ENCODE measurements at places on chromosomes 1 and 21.

GRCh38 chr1:171715813-171716251, 26.0 kb downstream of the VAMP4 start:
- DNase-seq, result no peak

DNA sequence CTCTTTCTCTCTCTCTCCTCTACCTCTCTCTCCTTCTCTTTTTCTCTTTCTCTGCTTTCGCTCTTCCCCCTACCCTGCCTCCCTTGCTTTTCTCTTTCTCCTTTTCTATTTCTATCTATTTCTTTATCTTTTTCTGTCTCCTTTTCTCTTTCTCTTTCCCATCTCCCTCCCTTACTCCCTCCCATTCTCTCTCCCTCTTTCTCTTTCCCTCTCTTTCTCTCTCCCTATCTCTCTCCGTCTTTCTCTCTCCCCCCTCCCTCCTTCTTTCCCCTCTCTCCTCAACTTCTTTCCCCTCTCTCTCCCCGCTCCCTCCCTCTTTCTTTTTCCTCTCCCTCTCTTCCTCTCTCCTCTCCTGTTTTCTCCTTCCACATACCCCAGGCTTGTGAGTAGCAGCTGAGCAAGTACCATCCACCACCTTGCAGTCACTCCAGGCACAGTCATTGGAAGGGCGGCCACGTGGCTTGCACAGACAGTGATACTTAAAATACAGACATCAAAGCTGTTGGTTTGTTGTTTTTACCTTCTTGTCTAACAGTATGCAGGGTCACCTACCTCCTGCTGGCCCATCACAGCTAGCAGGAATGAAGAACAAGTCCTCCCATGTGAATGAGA, 209.1 kb upstream of the COA6 start:
- no peak for DNase-seq

GRCh38 chr21:38709876-38710275, 95.9 kb upstream of the ETS2 start:
- no peak for DNase-seq

DNA sequence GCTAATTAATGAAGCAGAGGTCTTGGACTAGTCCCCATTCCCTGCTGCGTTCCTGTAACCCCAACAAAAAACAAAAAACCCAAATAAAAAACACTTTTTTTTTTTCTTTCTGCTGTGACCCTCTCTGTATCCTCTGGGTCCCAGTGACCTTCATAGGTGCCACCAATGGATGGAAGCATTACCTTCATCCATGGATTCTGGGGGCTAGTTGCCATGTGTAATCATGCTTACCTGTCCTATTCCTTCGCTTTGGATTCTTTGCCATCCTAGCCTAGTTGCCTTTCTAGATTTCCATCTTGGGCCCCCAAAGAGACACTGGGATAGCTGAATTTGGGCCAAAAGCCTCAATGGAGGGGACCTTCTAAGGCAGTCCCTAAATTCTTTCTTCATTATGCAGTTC, 1208.7 kb downstream of the BRINP3 start:
- DNase-seq, result peak; percentile 3

DNA sequence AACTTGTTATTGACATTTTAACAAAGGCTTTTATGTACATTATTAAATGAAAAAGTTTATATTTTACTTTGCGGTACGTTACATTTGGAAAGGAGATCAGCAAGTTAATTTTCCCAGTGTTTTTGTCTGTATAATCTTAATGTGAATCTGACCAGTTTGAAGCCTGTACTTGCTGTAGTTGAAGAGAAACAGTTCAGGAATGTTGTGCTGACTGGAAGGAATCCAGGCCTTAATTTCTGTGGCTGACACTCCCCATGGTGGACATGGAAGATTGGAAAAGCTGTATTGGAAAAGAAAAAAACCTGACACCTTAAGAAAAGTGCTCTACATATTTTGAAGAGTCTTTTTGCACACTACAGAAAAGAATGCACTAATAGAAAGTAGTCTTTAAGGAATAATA, 15.5 kb downstream of the LEPR start:
- no peak for DNase-seq

DNA sequence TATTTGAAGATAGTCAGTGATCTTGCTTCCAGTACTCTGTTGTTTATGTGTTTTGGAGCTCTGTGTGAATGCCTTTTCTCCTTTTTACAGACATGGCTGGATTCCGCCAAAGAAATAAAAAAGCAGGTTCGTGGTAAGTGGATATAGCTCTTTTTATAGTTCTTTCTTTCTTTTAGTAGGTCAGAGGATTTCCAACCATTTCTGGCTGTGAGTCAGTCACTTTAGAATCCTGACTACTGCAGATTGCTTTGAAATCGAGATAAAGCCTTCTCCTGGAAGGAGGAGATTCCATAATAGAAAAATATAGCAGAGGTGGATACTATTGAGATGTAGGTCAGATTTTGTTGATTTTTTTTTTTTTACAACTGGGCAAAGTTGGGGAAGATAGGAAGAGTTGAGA, 97.4 kb downstream of the EPB41 start:
- no peak for DNase-seq

GRCh38 chr1:110914676-110915075, 41.7 kb downstream of the CD53 start:
- no peak for DNase-seq

DNA sequence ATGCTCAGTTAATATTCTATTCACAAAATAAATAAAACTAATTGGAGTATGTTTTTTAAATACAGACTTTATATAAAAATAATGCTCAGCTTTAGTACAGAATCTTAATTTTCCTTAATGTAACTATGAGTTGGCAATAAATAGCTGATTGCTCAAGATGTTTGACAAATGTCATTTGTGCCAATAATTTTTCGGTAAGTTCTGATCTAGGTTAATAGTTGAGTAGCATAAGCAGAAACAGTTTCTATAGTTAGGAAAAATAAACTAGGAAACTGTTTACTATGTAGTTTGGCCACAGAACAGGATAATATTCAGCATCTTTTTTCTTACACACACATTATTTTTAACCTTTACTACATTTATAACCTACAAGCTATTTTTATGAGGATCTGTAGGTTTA, 40.3 kb downstream of the KCTD3 start:
- no peak for DNase-seq

DNA sequence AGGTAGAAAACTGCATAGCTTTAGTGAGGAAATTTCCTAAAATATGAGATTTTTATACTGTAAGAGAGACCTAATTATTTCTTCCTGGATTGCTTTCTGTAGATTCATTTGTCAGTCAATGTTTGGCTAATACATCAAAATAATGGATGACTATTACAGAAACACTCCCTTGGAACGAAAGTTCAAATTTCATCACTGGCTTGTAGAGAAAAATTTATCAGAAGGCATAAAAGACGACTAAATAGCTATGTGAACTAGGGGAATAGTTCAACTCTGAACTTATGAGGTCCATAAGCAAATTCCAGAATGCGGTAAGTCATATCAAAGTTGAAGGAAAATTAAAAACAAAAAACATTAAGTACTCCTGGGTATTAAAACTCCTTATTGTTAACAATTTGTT, 36.0 kb downstream of the WNT2B start:
- no peak for DNase-seq

GRCh38 chr1:85894651-85895050, 186.4 kb upstream of the ZNHIT6 start:
- peak; percentile 33 for DNase-seq

DNA sequence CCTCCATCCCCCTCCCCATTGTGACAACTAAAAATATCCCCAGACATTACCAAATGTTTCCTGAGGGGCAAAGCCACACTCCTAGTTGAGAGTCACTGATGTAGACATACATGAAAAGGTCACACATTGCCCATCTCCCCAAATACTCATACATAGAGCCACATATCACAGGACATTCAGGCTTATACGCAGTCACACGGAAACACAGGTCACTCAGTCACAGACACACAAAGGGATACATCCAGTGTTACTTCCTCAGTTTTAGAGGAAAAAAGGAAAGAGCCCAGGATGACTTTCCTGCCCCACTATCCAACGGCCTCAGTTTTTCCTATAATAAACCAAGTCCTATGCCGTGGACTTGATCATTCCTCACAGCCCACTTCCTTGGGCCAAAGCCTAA, 1.9 kb downstream of the SLC39A1 start:
- no peak for DNase-seq

GRCh38 chr1:221801251-221801661, 59.4 kb upstream of the DUSP10 start:
- no peak for DNase-seq

DNA sequence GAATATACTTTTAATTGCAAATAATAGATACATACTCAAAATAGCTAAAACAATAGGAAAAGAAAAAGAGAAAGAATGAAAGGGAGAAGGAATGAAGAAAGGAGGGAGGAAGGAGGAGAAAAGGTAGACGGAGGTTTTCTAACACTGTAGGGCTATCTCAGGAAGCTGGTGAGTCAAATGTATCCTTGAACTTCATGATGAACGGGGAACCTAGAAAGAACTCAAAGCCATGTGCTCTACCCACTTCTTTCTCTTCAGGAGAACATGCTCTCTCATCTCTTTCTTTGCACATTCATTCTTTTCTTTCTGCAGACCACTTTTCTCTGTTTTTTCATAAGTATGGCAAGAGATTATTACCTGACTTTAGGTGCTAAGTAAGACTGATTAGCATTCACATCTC, 37.3 kb upstream of the ZNF644 start:
- DNase-seq, result no peak

DNA sequence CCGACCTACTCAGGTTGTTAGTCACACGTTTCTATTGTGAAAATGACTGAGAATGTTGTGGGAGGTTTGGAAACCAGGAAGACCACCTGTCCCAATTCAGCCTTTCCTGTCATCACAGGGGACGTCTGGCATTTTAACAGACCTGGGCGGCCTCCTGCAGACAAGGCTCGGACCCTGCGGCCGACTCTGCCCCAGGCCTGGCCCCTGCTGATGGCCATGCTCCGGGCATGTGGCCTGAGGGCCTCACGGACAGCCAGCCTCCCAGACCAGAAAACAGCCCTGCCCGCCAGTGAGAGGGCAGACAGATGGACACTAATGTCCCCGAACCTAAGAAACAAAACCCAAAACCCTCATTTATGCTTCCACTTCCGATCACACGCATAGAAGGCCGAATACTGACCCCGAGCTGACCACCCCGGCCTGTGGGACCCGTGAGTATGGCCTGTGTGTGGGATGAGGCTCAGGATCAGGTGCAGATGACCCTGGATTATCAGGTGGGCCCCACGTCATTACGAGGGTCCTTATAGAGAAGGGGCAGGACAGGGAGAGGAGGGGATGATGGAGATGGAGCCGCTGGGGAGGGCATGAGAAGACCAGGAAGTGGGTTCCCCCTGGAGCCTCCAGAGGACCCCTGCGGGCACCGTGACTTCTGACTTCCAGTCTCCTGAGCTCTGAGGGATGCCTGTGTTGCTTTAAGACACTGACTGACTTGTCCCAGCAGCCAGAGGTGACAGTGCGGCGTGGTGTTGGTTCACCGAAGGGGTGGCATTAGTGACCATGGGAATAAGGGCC, 9.6 kb downstream of the COL18A1 start:
- DNase-seq, result no peak

DNA sequence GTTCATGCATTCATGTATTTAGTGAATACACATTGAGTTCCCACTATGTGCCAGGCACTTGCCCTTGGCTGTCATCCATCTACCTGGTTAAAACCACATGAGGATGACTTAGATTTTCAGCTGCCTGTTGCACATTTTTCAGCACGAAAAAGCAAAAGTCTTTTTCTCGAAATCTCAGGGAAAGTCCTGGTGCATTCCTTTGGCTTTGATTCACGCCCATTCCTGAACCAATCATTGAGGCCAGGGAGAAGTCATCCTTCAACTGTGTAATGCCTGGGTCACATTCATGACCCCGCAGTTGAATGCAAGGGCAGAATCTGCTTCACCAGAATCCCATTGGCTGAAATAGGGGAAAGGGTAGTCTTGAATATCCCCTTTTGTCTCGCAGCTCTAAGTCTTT, 84.4 kb downstream of the RNF220 start:
- DNase-seq, result peak; percentile 74

DNA sequence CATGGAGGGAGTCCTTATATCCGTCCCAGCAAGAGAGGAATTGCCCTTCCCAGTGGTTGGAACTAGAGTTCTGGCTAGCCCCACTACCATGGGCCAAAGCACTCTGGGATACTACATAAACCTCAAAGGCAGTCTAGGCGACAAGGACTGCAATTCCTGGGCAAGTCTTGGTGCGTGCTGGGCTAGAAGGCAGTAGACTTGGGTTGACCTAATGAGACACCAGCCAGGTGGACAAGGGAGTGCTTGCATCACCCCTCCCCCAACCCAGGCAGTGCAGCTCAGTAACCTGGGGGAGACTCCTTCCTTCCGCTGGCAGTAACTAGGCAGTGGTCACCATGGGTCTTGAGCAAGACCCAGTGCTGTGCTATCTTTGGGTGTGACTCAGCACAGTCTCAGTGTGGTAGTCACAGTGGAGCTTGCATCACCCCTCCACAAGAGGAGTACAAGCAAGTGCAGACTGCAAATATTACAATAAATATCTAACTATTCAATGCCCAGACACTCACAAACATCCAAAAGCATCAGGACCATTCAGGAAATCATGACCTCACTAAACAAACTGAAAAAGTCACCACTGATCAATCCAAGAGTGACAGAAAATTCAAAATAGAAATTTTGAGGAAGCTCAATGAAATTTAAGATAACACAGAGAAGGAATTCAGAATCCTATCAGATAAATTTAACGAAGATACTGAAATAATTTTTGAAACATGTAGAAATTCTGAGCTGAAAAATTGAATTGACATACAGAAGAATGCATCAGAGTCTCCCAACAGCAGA, 84.7 kb upstream of the LYPLAL1 start:
- DNase-seq, result peak; percentile 54

DNA sequence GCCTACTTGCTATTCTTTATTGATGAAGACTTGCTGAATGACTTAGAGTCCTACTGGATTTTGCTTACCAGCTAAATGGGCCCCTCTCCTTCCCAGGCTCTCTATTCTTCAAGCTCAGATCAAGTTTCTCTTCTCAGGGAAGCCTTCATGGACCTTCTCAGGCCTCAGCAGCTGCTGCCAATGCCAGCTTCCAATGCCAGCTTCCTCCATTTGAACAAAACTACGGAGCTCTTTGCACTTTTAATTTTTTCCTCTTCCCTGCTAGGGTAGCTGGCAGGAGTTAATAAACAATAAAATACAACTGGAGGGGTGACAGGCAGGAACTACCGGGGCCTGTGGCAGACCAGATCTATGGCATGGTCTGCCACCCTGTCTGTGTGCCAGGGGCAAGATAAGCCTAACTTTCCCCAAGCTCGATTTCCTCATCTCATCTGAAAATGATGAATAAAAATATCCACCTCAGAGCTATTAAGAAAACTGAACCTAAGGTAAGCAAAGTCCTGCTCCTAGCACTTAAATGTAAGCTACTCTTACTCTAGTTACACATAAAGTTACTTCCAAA, 995 bp upstream of the IPO13 start:
- DNase-seq, result no peak

DNA sequence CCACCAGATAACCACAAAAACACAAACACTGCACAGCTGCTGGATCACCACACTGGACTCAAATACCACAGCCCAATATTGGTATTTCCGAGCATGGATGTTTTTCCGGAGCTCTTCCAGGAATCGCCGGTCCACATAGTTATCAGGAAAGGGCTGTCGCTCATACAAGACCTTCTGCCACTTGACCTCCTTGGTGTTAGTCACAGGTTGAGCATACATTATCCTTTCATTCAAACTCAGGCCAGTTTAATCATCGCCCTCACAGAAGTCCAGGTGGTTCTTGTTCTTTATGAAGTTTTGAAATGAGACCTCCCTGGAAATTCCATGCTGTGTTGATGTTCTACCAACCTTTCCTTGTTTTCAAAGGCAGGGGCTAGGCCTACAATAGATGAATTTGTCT, 1.5 kb downstream of the PIGC start:
- DNase-seq, result no peak

GRCh38 chr1:88891951-88892340, 579 bp upstream of the GTF2B start:
- DNase-seq, result no peak
